ENCODE measurements at places on chromosomes 6 and 20.

GRCh38 chr6:160966493-160967229, 24.9 kb upstream of the MAP3K4 start:
- no peak for DNase-seq

DNA sequence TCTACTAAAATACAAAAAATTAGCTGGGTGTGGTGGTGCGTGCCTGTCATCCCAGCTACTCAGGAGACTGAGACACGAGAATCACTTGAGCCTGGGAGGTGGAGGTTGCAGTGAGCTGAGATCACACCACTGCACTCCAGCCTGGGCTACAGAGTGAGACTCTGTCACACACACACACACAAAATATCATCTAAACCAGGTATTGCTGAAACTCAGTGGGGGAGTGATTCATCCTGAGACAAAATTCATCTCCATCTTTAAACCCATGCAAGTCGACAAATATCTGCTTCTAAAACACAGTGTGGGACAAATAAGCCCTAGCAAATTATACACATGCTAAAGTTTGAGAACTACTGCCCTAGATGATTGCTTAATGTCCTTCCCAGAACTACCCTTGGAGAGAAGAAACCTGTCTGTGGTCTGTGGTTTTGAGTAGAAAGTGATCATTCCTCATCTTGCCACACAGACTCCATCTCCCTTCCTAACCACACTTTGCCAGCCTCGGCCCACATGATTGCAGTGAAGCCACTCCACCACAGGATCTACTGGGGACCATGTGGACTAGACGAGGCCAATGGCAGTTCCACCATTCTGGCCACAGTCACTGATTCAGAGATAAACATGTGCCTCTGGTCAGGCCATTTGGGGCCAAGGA, 130.3 kb downstream of the OPRM1 start:
- DNase-seq = peak; percentile 61

DNA sequence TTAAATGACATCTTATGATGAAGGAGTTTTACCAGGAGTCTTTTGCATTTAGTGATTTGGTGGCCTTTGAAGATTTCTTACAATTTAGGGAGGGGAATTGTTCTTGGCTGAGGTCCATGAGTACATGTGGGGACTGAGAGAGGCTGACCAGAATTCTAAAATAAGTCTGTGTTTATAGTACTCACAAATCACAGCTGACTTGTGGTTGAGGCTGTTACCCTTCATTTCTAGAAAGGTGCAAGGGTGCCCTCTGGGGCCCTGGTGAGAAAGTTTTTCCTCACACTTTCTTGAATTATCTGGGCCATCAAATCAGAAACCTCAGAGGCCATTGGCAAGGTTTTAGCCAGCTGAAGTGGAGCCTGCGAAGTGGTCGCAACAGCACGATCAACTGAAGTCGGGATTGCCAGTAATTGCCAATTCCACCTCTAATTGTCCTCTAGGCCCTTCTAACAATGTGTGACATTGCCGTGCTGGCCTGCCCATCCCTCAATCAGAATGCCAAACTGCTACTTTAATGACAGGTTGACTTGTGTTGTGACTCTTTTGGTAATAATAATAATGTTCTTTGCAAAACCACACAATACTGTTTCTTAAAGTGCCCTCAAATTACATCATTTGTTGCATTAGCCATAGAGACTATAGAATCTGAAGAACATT, 221.6 kb downstream of the OGFRL1 start:
- DNase-seq = peak; percentile 75

- no peak for DNase-seq
Observed at GRCh38 chr6:117018771-117019170, 141.7 kb downstream of the RFX6 start.

DNA sequence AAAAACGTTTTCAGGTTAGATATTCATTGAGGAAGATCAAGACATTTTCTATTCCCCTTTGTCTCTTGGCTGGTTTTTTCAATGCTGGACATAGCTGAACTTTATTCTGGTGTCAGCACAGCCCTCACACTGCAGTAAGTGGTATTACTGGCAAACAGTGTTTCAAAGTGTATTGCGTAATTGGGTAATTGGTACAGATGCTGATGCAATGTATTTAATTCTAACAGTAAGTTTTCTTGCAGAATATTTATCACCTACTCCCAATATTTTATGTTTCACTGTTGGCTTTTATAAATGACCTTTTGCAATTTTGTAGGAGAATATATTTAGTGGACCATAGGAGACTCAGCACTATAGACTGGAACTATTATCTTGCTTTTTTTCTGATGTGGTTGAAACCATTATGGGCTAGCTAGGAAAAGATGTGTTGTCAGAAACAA, 287.6 kb upstream of the SOX4 start:
- no peak for DNase-seq

DNA sequence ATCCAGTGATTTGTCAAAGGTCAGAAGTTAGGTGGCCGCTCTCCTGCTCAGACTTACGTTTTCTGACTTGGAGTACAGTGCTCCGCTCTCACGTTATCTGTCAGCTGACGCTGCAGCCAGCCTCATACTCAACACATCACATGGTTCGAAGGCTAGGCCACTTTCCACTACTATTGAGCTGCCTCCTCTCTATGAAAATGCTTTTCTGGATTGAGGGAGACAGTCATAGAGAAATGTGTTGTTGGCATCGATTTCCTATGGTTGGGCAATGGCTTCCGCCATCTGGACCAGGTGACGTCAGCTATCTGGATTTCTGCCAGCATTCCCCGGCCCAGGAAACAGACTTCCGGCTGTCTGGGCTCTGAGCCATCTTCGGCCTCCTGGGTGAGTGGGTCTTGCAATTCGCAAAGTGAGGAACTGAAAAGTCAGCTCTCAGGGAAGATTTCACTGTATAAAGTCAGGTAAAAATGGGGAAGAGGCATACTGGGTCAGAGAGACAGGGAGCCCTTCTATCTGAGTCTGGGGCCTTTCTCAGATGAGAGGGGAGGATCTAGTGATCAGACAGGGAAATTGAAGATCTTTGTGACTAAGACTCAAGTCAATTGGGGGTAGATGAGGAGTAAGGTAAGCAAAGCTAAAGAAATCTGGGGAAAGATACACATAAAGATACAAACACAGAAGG, 37.5 kb upstream of the IER3 start:
- peak; percentile 96 for DNase-seq

DNA sequence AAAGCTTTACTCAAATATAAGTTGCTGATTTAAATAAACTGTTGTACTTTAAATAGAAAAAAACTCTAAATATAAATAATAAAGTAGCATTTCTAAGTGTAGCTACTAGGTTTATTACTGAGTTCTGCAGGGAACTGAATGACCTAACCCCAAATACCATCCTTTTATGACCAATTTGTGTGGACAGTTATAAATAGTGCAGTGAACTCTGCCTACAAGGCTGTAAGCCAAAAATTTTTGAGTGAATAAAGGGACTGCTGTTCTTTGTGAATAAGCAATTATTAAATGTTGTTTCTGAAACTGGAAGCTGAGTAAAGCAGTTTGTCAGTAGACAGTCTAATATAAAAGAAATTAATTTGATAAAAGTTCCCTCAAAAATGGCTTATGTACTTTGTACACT, 90.8 kb upstream of the ELOVL5 start:
- DNase-seq = peak; percentile 95

DNA sequence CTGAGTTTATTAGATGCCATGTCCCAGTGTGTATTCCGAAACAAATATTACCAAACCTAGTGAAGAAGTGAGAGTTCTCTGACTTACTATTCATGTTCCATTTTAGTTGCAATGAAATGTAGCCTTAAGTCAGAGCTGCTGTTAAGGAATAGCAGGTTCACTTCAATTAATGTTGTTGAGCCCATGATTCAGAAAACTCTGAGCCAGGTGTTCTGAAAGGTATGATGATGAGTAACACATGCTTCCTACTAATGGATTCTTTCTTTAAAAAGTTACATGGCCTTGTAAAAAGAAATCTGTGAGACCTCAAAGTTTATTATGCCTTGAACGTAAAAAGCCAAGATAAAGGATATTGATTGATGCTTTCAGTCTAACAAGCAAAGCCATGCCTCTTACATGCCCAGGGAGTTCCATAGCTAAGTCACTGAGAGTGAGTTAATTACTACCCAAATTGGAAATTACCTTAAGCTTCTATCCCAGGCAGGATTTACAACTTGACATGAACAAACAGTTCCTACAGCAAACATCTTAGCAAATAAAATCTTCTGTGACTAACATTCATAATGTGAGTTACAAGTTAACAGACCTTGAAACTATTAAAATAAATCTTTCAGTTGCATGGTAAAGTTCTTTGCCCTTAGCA, 122.9 kb downstream of the AKAP7 start:
- DNase-seq = no peak

- no peak for DNase-seq
Observed at GRCh38 chr6:53796791-53797190, 2.0 kb downstream of the LRRC1 start.

- no peak for DNase-seq
Observed at GRCh38 chr6:41717392-41717736, 18.0 kb downstream of the TFEB start.

GRCh38 chr6:24902782-24903181, 33.0 kb downstream of the RIPOR2 start:
- DNase-seq = no peak

Data from pons (tissue), 1 donor.